Fibroblast of upper back skin (primary cell): ENCODE measurements at places on chromosomes 5 and 9.

DNA sequence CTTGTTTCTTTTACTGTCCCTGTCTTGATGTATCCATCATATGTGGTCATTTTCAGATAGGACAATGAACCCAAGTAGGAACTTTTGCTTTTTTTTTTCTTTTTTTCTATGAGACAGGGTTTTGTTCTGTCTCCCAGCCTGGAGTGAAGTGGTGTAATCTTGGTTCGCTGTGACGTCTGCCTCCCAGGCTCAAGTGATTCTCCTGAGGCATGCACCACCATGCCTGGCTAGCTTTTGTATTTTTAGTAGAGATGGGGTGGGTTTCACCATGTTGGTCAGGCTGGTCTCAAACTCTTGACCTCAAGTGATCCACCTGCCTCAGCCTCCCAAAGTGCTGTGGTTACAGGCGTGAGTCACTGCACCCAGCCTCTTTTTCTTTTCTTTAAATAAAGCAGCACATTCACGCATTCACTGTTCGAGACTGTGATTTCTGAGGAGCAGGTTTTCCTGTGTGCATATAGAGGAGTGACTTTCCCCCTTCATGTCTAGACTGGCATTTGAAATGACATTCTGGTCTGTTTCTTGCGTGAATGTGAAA is 448.5 kb downstream of the KDM4C start:
- DNase-seq, result no peak

DNA sequence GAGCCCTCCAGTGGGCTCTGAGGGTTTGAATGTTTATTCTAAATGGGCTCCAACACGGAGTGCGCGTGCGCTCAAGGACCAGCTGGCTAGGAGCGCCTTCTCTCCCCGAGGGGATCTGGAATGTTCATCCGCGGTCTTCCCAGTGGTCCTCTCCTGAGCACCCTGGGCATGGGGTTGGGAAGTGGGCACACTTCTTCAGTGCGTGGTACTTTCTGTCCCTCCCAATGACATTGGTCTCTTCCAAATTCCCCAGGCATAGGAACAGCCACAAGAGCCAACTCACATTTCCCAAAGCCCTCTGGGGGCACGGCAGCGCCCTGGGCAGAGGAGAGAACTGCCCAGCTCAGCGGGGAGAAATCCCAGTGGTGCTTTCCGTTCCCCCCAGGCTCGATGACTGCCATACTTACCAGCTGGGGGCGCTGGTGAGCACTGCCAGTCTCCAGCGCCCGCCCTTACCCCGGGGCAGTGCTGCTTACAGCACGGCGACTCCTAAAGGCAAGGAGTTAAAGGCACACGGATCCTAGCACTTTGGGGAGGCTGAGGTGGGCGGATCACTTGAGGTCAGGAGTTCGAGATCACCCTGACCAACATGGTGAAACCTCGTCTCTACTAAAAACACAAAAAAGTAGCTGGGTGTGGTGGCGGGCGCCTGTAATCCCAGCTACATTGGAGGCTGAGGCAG is 29.9 kb upstream of the OBP2B start:
- DNase-seq, result peak; percentile 25

- DNase-seq, result no peak
Measured at GRCh38 chr9:72952381-72952690, 517 bp downstream of the ALDH1A1 start.

DNA sequence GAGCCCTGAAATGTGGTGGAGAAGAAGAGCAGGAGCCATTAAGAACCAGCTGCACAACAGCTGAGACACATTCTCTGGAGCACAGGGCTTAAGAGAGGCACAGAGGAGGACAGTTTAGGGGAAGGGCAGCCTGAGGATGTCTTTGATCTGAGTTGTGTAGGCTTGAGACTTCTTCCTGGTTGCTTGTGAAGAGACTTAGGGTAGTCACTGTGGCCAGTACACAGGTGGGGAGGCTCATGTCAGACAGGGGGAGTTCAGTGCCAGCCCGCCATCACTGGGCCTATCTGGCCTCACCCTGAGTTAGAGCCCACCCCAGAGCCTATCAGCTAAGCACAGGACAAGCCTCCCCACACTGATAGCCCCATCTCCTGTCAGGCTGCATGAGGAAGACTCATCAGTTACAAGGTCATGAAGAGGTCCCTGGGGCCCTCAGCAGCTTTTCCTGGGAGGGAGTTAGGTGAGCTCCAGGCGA is 19.8 kb downstream of the SLC22A4 start:
- no peak for DNase-seq

- DNase-seq, result no peak
Measured at GRCh38 chr5:3590161-3590966, 5.3 kb upstream of the IRX1 start.

DNA sequence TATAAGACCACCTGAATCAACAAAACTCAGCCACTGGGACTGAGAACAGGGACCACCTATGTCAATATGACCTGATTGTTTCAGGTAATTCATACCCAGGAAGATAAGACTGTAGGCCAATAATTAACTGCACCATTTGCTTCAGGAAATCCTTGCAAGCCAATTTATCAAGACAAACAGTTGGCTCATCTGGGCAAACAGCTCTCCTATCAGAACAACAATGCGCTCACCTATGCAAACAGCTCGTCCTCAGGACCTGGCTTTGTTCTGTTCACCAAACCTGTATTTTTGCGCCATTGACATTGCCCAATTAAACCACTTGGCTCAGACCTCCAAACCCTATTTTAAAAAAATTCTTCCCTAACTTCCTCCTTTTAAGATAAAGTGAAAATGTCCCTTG is 92.3 kb upstream of the MARCHF11 start:
- DNase-seq, result no peak
